ENCODE measurements at places on chromosomes 3 and 15.

DNA sequence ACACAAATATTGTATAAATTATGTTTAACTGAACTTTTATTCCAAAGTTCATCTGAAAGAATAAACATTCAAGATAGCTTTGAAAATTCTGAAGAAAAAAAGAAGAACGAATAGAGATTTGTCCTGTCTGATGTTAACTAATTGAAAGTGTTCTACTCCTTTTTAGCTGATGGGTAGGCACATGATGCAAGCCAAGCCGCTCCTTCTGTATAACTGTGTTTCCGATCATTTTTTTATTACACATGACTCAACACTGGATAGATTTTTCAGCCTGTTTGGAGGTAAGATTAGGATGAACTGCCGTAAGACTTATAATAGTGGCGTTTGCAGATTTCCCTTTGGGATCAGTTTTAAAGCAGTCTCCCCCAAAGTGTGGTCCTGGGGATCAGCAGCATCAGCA lies 19.0 kb downstream of the NSUN3 start:
- DNase-seq: no peak

GRCh38 chr15:60620708-60621107 lies 141.8 kb upstream of the ICE2 start:
- DNase-seq: no peak

GRCh38 chr15:31264559-31265089 lies 62.0 kb upstream of the KLF13 start:
- DNase-seq: no peak

DNA sequence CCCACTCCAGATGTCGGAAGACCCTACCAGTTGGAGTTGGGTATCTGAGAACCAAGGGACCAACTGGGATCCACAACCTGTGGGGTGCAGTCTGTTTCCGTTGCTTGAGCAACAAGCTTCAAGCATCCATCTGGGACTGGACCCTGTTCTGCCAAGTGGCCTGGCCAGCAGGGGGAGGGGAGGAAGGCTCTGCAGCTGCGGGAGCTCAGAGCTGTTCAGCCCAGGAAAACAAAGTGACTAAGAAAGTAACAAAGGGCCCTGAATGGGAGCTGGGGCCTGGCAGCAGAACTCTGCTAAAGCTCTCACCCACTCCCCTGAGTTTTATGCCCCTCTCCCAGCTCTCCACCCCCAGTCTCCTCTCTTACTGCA lies 2.7 kb downstream of the TYRO3 start:
- DNase-seq: peak; percentile 53

GRCh38 chr3:128068156-128068620 lies 16.0 kb downstream of the SEC61A1 start:
- DNase-seq: no peak

DNA sequence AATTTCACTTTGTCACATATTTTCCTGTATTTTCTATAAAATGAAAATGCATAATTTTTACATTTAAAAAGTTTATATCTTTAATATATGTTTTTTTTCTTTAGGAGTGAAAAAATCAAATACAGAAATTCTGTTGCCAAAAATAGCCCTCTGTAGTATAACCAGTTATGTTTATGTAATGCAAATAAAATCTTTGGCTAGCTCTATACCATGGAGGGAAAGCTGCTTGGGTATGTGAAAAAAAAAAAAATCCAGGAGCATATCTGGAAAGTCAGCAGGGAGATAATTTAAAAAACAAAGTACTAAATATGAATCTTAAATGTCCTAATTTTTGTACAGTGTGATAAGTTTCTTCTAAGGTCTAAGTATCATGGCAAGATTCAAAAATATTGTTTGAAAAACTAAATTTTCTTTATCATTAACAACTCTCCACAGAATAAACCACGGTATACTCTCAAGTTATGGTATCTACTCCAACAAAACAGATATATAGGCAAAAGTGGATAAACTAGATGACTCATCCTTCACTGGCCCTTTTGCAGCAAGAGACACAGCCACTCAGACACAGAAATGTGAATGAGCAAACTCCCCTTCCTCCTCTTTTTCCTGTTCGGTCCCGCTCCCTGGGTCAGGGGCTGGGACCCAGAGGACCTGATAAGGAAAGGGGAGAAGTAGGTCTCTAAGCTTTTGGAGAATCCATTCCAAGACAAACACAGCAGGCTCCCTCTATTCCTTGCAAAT lies 66.6 kb downstream of the PDZRN3 start:
- DNase-seq: no peak

DNA sequence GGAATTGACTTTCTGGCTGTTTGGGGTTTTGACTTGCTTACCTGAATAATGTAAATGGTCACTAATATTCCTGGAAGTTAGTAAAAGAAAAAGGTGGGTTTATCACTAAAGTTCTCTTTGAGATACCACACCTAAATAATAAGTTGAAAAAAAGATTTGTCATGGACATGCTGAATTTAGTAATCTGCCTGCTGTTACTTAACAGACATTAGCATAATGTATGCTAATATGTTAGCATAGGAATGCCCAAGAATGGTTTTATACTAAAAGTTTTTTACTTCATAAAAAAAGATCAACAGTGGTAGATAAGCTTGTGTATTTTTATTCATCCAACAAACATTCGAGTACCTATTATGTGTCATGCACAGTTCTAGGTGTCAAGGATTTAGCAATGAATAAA lies 36.5 kb downstream of the GMPS start:
- no peak for DNase-seq

- no peak for DNase-seq
Measured at GRCh38 chr3:37862219-37862902, 681 bp downstream of the CTDSPL start.

GRCh38 chr3:58349792-58350626 lies 17.3 kb downstream of the PXK start:
- DNase-seq: no peak

DNA sequence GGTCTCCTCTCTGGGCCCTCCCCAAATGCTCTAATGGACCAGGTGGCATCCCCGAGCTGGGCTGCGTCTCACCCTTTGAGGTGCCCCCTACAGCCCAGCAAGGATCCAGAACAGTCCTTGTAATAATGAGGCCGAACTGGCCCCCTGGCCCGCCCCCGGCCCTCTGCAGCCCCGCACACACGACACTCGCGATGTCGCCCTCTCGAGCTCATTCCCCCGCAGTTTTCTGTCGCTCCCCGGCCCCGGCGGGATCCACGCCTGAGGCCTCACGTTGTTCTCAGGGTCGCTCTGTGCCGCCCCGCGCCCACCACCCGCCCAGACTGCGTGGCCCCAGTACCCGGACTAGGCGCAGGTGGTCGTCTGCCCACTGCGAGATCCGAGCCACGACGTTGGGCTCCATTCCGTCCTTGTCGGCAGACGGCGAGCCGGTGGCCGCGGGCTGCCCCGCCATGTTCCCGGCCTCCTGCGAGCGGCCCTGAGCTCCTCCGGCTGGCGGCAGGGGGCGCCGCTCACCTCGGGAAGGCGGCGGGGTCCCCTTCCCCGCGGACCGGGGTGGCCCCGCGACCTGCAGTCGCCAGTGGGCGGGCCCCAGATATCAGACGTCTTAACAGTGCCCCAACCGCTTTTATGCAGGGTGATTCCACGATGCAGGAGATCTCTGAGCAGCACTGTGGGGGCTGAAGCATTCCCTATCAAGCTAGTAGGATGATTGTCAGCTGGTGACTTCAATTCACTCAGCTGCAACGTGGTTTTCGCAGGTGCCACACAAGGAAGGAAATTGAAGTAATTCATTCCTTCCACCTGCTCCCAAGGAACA lies at the start of gene C3orf33:
Gene C3orf33 (minus strand): TSS at position 477 of the 817 bp plus-strand sequence. CDS start 26 bp downstream, at position 451.
- no peak for DNase-seq

DNA sequence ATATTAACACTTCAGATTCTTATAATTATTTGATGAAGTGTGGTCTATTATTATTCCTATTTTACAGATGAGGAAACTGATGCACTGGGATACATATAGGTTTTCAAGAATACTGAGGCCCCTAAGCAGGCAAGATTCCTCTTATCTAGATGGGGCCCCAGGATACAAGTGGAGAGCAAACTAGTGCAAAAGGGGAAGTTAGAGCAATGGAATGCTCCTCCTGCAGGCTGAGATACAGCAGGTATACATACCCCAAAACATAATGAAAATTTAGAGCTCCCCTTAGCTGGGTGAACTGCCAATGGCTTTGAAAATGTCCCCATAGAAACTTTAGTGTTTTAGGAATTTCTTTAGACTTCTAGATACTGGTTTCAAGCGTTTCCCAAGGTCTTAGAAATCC lies 247.1 kb downstream of the CHST2 start:
- DNase-seq: no peak
